Fibroblast of the aortic adventitia (primary cell): ENCODE measurements at places on chromosomes 12 and 14. TPM values are rescaled to one million over a fixed set of nuclear protein-coding genes. Genes with fewer than 3 reads are reported as not detected.
A peak's percentile ranks its signal among the peaks of the same experiment; 100 is the strongest.

- no peak for DNase-seq
Measured at GRCh38 chr12:65827342-65827741, 3.1 kb downstream of the HMGA2 start.

DNA sequence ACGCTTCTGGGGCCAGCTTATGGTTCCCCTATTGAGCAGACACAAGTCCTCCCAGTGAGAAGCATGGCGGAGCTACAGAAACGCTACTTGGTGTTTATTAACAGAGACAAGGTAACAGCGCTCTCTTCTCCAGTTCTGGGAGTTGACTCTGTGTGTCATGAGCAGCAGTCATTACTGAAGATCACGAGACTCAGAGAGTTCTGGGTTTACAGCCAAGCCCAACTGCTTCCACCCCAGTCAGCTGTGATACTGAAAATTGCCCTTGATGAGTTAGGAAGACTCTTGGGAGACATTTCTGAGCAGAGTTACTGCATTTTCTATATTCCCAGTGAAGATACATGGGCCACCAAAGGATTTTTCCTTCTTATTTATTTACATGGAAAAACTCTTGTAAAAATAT, 48.6 kb downstream of the CFAP251 start:
- peak; percentile 21 for DNase-seq

GRCh38 chr12:95731519-95731958, 59.0 kb downstream of the NTN4 start:
- no peak for DNase-seq

GRCh38 chr14:20350860-20351259, 7.4 kb downstream of the PARP2 start:
- DNase-seq = peak; percentile 9

GRCh38 chr12:31005944-31006361, 67.7 kb upstream of the DDX11 start:
- DNase-seq = peak; percentile 27

GRCh38 chr14:99808154-99808505, 14.9 kb downstream of the EML1 start:
- DNase-seq = no peak

DNA sequence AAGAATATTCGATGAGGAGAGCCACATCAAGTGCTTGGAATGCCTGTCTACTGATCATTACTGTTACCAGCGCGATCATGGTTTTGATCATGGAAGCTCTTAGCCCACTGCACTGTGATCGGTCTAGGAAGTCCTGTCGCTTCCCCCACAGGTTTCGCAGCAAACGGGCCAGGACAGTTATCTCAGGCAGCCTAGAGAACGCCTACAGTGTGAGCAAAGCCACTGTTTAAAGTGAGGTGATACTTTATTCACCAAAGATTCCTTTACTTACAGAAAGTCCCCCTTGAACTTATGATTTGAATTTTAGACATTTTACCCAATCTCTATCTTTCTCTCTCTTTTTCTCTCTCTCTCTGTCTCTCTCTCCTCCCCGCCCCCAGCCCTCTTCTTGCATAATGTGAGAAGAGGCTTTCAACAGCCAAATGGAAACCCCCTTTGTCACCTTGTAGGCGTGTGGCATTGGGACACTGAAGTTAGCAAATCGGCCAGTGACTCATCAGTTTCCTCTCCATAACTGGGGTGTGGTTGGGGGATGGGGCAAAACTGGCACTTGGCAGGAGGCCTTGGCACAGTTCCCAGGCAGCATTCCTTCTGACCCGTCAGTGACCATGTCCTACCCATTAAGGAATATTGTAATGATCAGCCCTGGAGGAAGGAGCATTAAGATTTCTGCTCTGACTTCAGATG, 214.8 kb downstream of the CHST11 start:
- DNase-seq = peak; percentile 86

DNA sequence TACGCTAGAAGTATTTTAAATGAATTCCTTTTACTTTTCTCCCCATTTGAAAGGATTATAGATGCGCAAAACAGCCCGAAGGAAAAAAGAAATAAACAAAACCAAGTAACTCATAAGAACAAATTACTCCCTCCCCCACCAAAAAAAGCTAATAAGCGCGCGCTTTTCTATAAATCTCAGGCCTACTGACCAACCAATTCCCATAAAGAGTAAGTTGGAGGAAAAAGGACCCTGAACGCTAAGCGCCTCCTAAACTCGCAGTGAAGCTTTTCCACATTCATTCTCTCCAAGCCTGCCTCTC, 588 bp downstream of the MBIP start:
- DNase-seq = peak; percentile 32

GRCh38 chr12:33724867-33725266, 285.2 kb upstream of the SYT10 start:
- no peak for DNase-seq

- DNase-seq = no peak
Measured at GRCh38 chr14:89720076-89720687, 234.3 kb downstream of the EFCAB11 start.

- DNase-seq = no peak
Measured at GRCh38 chr14:33490555-33490954, 460.3 kb downstream of the EGLN3 start.

GRCh38 chr12:41893491-41893890, 251.2 kb downstream of the GXYLT1 start:
- DNase-seq = no peak

GRCh38 chr12:27595231-27595642, 71.2 kb downstream of the PPFIBP1 start:
- DNase-seq = peak; percentile 90

The KLHL33 gene
- total RNA-seq = 0.18 and 0.65 TPM in 2 replicates

The SLC2A13 gene
- total RNA-seq = 9.4 and 16.6 TPM in 2 replicates

The ING4 gene
- 34.1 and 51.2 TPM in 2 replicates for total RNA-seq

The CCDC196 gene
- total RNA-seq = not detected in 2 replicates

The RNF212B gene
- not detected in 2 replicates for total RNA-seq

The SLC8B1 gene
- total RNA-seq = 11.5 and 30.7 TPM in 2 replicates

The CD163L1 gene
- 0.08 and 0.36 TPM in 2 replicates for total RNA-seq

The TC2N gene
- 0.16 and 1.6 TPM in 2 replicates for total RNA-seq

The PITPNM2 gene
- 4.1 and 6.6 TPM in 2 replicates for total RNA-seq

The GLS2 gene
- 0.36 TPM in 1 of 2 replicates, not detected in the other for total RNA-seq

The LPAR5 gene
- not detected in 2 replicates for total RNA-seq
